Left kidney (tissue), 8 donors: ENCODE measurements at places on chromosomes 16 and 17. TPM values are rescaled to one million over a fixed set of nuclear protein-coding genes. Genes with fewer than 3 reads are reported as not detected.

GRCh38 chr16:27712251-27712711 lies 162.3 kb downstream of the KATNIP start:
- no peak for DNase-seq

DNA sequence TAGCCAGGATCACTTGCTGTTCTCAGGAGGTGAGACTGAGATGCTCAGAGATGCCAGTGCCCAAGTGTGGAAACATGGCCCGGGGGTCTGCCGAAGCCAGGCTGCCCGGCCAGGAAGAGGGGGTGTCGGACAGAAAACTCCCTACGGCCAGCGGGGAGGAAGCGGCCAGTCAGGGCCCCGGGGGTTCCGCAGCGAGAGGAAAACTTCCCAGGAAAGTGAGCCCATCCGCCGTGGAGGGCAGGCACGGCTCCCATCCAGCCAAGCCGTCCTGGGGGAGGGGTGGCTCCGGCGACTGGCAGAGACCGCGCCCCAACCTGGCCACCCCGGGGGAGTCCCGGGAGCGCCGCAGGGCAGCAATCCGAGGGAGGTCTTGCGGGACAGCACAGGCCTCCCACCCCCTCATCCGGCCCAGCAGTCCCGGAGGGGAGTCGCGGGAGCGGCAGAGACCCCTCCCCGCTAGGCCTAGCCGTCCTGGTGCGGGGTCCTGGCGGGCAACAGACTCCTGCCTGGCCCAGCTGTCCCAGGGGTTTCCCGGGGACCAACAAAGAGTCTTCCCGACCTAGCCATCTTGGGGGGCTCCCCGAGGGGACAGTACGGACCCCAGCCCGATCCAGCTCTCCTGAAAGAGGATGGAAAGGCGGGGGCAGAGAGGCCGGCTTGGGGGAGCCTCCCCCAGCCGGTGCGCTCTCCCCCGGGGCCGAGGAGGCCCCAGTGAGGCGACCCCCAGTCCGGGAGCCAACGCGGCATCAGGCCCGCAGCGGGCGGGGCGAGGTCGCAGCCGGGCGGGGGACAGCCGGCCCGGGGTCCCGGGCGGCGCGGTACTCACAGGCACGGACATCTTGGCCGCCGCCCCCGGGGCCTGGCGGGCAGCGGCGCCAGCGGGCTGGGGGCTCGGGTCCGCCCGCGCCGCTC lies 13.8 kb upstream of the BCAR1 start:
- no peak for DNase-seq

- no peak for DNase-seq
Observed at GRCh38 chr16:4507588-4508345, 30.8 kb downstream of the CDIP1 start.

CAMTA2 gene
- polyA plus RNA-seq: 31.7 TPM

GRCh38 chr16:25013751-25014499 lies 1.2 kb downstream of the ARHGAP17 start:
- DNase-seq: no peak

- no peak for DNase-seq
Observed at GRCh38 chr16:2841606-2842339, 11.7 kb downstream of the ZG16B start.

DNA sequence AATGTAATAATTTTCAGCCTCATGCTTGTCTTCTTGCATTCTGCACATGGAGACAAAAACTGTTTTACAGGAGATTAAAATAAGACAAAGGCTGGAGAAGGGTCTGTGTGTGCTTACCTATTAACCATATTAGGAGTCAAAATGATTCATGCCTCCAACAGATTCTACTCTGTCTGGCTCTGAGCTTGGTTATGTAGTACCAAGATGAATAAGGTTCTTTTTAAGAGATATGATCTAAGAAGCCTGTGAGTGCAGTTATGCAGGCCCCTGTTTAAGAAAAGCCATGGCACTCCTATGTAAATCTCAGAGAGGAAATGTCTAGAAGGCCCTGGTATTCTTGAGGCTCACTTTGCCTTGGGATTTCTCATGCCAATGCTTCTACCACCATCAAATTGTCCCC lies 486.6 kb upstream of the CDH11 start:
- no peak for DNase-seq

CYGB gene
- polyA plus RNA-seq: 11.0 TPM

TUBG1 gene
- 57.4 TPM for polyA plus RNA-seq

- DNase-seq: no peak
Observed at GRCh38 chr16:68645494-68646388, 631 bp downstream of the CDH3 start.

TP53TG3F gene
- polyA plus RNA-seq: not detected

TNFRSF13B gene
- polyA plus RNA-seq: not detected

CSNK2A2 gene
- 80.1 TPM for polyA plus RNA-seq

TUBG2 gene
- 37.2 TPM for polyA plus RNA-seq

VASN gene
- 30.1 TPM for polyA plus RNA-seq

KRTAP1-1 gene
- polyA plus RNA-seq: not detected

STAT5A gene
- polyA plus RNA-seq: 5.0 TPM

GRCh38 chr16:61007694-61008093 lies 1028.5 kb downstream of the CDH8 start:
- no peak for DNase-seq

DNA sequence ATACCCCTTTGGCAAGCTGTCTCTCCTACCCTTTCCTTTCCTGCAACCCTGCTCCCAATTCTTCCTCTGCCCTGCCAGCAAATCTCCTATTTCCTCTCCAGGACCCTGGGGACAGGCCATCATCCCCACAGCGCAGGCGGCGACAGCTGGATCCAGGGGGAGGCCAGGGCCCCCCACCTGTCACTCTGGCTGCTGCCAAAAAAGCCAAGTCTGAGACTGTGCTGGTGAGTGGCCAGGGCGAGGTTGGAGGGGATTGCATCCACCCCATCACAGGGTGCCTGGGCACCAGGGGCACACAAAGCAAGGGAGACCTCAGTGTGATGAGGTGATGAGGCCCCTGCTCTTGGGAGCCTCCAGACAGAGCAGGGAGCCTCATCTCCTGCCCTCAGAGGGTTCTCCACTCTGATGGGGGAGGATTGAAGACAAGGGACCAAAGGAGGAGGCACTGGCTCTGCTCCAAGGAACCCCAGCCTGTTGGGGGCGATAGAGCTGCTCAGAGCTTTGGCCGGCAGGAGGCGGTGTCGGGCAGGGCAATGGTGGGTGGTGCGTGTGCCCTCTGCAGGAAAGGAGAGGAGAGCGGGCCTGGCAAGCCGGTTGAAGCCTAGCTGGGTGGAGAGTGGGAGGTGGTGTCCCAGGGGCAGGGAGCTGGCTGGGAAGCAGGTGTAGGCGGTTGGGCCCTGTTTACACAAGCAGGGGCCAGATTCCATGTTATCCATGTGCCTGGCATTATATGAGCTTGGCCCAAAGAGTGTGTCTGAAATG lies 15.6 kb upstream of the PDK2 start:
- DNase-seq: no peak

GRCh38 chr17:57752031-57752905 lies 7.2 kb upstream of the CCDC182 start:
- no peak for DNase-seq

DNA sequence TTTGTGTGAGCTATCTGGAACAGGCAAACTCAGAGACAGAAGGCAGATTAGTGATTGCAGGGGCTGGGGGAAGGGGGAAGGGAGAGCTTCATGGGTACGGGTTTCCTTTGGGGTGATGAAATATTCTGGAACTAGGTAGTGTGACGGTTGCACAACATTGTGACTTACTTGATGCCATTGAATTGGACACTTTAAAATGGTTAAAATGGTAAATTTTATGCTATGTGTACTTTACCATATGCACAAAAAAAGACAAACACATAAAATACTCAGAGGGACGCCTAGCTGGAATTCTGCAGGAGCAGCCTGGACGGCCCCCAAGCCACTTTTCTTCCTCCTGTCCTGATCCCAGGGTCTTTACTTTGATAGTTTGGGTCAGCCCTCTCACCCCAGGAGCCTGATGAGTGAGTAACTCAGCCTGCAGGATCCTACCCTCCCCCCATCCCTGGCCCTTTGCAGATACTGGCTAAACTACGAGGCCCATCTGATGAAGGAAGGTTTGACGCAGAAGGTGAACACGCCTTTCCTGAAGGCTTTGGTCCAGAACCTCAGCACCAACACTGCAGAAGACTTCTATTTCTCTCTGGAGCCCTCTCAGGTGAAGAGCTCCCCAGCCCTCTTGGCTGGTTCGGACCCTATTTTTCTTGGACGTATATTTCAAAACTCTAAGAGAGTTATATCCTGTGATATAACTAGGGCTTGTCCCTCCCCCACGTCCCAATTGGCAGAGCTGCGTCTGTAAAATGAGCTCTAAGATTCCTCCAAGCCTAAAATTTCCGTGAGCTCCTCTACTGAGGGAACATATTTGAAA lies 7.8 kb downstream of the ADGRG3 start:
- no peak for DNase-seq

- no peak for DNase-seq
Observed at GRCh38 chr16:81583893-81584631, 139.5 kb downstream of the CMIP start.

GRB7 gene
- polyA plus RNA-seq: 38.8 TPM

- no peak for DNase-seq
Observed at GRCh38 chr17:55444471-55445441, 23.1 kb upstream of the MMD start.
